ENCODE measurements at places on chromosomes 16 and 17.
A peak's percentile ranks its signal among the peaks of the same experiment; 100 is the strongest.

- DNase-seq = no peak
These were observed 16.9 kb downstream of the PSMD3 start for GRCh38 chr17:39997543-39997942.

DNA sequence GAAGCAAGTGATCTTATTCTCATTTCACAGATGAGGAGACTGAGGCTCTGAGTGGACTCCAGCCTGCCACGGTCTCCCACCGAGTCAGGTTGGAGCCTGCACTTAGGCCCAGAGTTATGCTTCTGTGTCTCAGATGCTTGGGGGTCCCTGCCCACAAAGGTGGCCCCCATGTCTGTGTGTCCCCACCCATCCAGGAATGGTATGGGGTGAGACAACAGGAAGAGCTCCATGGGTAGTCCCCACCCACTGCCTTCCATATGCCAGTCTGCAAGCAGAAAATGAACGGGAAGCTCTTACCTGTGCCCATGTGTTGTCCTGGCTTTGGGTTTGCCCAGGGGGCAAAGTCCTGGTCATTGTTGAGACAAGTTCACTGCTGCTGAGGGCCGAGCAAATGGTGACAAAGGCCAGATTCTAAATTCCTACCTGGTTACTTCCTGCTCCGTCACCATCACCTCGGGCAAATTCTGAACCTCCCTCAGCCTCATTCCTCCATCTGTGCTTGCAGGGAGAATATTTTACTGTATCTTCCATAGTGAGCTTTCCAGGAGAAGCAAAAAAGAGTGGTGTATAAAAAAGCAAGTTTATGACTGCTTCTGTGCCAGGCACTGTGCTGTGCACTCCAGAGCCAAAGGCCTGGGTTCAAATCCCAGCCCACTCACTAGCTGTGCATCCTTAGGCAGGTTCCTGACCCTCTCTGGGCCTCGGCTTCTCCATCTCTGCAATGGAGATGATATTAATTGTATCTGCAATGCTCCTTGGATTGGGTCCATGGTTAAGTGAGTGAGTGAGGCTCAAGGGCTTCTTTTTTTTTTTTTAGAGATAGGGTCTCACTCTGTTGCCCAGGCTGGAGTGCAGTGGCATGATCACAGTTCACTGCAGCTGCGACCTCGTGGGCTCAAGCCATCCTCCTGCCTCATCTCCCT, 9.3 kb downstream of the IL4R start:
- DNase-seq = no peak

DNA sequence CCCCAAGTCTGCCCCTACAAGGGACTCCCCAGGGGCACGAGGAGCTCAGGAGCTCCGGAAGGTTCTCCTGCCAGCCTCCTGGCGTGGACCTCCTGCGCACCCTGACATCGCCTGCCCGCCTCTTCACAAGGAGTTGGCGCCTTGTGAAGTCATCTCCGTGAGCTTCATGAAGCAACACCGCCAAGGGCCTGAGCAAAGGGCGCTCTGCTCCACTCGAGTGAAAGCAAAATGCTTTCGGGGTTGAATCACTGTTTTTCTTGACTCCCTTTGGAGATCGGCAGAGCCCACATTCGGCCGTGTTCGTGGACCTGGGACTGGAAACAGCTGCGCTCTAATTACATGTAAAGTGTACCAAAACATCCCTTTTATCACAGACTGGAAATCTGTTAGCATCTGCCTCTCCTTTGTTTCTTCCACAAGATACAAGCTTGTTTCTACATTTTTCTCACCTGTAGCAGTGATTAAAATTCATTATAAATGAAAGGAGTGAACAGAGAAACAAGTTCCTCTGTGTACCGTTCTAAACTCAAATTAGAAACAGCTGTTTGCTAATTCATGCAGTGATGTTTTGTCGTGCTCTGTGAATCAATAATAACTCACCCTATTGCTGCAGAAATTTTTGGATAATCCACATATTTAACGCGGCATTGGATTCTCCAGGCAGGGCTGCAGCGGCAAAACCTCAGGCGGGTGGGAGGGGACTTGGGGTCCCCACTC, 203.3 kb downstream of the ZNF423 start:
- no peak for DNase-seq

DNA sequence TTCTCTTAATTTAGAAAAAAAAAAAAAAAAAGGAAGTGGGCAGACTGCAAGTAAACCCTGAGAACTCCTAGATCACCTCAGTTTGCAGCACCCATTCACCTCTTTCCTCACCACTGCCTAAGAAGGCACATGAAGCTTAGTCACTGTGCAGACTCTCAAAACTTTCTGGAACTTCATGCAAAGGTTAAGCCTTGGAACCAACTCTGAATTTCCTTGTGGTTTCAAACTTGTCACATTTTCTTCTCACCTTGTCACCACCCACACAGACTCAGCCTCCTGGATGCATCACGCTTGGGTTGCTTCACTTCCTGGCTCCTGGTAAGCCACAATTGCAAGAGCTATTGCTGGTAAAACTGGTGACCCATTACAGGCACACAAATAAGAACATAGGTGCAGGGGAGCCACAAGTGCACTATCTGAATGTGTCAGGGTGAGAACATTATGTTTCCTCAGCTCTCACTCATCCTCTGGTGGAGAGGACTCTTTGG, 15.0 kb upstream of the CPD start:
- peak; percentile 74 for DNase-seq

- DNase-seq = no peak
These were observed 15.6 kb upstream of the FOXF1 start for GRCh38 chr16:86494565-86495356.

DNA sequence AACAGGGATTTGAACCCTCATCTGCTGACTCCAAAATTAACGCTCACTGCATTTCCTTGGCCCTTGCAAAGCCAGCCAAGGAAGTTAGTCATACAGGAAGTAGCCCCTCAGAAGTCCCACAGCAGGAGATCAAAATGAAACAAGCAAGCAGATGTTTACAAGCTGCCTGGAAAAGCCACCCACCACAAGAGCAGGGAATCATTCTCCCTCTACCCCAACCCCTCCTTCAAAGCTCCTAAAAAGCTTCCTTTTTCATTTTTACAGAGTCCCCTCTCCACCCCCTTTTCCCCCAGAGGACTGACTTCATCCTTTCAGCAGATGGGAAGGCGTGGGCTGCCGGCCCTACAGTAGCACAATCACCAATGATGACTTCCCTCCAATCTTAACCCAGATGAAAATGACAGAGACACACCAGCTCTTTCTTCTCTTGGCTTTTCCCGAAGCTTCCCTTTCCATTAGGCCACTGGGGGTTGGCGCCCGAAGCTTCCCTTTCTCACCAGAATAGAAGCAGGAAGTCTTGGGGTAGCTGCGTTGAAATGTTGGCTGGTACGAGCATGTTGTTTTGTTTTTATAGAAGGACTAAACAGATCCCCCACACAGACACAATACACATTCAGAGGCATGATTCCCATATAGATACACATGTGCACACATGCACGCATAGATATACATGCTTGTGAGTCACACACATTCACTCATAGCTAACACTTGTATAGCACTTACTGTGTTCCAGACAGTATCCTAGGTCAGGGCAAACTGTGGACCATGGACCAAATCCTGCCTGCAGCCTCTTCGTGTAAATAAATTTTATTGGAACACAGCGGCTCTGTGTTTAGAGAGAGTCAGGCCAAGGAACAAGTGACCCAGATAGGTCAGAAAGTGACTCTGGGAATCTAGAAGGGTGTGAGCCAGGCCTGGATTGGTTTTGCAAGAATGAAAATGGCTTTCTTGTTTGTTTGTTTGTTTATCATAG, 17.4 kb downstream of the ITPRIPL2 start:
- no peak for DNase-seq

GRCh38 chr17:39077866-39078265, 73.6 kb downstream of the PLXDC1 start:
- no peak for DNase-seq

GRCh38 chr17:49963626-49964302, 5.2 kb upstream of the DLX4 start:
- no peak for DNase-seq

- no peak for DNase-seq
These were observed 4.6 kb upstream of the OTOA start for GRCh38 chr16:21659124-21659523.

DNA sequence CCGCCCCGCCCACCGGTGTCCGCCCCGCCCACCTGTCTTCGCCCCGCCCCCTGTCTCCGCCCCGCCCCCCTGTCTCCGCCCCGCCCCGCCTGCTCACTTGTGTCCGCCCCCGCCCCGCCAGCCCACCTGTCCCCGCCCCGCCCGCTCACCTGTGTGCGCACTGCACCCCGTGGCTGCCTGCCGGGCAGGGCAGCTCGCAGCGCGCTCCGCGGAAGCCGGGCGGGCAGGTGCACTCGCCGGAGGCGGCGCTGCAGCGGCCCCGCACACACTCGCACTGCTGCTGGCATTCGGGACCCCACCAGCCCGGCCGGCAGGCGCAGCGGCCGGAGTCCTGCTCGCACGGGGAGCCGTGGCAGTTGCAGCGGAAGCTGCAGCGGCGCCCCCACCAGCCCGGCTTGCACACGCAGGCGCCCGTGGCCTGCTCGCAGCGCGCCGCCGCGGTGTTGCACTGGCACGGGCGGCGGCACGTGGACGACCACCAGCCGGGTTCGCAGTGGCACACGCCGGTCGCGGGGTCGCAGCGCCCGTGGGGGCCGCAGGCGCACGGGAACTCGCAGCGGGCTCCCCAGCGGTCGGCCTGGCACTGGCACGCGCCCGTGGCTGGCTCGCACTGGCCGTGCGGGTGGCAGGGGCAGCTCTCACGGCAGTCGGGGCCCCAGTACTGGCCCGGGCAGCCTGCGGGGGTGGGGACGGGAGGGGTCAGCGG, 2.1 kb downstream of the SCARF1 start:
- DNase-seq = peak; percentile 51

- no peak for DNase-seq
These were observed 790.8 kb upstream of the SOX9 start for GRCh38 chr17:71330099-71330375.

GRCh38 chr17:64153565-64154312, 23.8 kb upstream of the ERN1 start:
- DNase-seq = no peak

- peak; percentile 76 for DNase-seq
These were observed at the start of gene UBTF for GRCh38 chr17:44219616-44220212. Gene UBTF (minus strand): TSS chr17:44219675. CDS start chr17:44218229, 1,446 bp downstream.

DNA sequence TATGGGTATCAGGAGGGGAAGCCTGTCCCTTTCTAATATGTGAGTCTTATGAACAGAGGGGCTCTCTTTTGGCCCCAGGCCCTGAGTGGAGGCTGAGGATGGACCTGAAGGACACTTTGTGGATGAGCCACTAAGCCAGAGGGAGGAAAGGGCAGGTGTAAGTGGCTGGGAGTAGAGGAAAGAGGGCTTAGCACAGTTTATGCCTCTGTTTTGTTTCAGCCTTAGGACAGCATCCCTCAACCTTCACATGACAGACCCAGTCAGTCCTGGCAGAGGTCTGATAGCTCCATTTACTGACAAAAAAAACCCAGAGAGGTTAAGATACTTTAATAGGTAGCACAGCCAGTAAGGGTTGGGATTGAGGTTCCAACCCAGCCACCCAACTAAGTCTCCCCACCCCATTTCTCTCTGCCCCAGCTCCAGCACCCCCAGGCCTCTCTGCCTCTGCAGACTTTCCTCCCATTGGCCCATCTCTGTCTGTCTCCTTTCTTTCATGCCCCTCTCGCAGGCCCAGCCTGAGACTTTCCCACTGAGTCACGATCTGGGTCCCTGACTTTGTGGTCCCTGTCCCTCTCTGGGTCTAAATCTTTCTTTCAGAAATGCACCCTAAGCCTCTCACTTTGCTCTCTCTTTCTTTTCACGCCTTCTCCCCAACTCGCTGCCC, 4.7 kb upstream of the TBX21 start:
- DNase-seq = no peak

GRCh38 chr16:17345043-17345442, 125.7 kb downstream of the XYLT1 start:
- DNase-seq = no peak

- DNase-seq = no peak
These were observed 8.9 kb downstream of the CPPED1 start for GRCh38 chr16:12794486-12795387.

- no peak for DNase-seq
These were observed 122.9 kb downstream of the METRNL start for GRCh38 chr17:83202002-83203000.

DNA sequence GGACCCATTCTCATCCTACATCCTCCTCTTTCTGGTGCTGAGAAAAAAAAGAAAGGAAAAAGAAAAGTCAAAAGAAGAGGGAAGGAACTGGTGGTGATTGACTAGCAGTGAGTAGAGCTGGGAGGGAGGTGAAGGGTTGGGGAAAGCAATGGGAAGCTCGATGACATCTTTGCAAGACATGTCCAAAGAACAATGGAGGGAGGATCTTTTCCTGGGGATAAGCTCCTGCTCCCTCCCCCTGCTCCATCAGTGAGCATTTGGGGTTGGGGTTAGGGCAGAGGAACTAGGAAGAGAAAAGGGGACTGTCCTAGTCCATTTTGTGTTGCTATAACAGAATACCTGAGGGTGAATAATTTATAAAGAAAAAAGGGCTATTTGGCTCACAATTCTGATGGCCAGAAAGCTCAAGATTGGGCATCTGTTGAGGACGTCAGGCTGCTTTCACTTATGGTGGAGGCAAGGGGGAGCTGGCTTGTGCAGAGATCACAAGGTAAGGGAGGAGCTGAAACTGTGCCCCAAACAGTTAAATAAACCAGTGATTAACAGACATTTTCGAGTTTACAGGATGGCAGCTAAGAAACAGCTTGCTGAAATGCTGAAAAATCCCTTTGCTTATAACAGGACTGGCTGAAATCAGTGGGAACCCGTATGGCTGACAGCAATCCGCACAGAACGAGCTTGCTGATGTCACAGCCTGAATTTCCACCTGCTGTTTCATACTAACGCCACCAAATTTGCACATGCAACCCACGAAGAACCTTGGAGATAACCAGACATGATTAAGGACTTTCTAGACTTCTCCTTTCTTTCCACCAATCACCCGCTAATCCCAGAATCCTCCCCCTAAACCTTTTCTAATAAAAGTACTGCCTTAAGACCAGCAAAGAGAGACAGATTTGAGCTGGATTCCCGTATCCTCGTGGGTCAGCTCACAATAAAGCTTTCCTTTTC, 1.6 kb upstream of the ODF4 start:
- DNase-seq = no peak

DNA sequence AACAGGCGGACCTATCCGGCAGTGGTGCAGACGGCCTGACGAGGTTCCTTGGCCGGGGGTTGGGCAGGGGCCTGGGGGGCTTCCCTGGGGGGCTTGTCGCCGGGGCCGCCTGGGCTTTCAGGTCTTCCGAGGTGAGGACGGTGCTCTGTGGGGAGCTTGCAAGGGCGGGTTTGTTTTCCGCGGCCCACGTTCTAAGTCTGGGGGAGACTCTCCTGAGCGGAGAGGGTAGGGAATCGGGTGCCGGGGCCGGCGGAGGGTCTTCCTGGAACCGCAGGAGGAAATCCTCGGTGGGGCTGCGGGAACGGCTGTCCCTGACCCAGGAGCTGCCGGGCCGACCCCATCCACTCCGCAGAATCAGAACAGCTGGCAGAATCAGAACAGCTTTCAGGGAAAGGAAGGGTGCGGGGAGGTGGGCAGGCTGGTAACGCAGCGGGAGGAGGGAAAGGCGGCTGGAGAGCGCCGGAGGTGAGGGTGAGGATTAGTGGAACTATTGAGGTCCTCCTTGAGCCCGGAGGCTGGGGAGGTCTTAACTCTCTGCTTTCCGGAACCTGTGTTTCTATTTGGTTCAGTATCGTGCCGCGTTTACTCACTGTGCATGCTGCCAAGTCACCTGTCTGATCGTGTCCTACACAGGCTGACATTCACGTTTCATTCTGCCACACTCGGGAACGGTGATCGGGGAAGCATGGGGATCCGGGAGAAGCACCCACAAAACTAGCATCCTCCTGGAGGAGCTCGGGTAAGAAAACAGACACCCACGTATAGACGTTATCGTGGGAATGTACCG, 28.9 kb downstream of the CPSF4L start:
- no peak for DNase-seq

Measured in activated gamma-delta T cell treated with Interleukin-2 at 50 U/mL for 16 hours (primary cell).